Hindlimb muscle (tissue), 1 donor: ENCODE measurements at places on chromosomes 1 and 21.

DNA sequence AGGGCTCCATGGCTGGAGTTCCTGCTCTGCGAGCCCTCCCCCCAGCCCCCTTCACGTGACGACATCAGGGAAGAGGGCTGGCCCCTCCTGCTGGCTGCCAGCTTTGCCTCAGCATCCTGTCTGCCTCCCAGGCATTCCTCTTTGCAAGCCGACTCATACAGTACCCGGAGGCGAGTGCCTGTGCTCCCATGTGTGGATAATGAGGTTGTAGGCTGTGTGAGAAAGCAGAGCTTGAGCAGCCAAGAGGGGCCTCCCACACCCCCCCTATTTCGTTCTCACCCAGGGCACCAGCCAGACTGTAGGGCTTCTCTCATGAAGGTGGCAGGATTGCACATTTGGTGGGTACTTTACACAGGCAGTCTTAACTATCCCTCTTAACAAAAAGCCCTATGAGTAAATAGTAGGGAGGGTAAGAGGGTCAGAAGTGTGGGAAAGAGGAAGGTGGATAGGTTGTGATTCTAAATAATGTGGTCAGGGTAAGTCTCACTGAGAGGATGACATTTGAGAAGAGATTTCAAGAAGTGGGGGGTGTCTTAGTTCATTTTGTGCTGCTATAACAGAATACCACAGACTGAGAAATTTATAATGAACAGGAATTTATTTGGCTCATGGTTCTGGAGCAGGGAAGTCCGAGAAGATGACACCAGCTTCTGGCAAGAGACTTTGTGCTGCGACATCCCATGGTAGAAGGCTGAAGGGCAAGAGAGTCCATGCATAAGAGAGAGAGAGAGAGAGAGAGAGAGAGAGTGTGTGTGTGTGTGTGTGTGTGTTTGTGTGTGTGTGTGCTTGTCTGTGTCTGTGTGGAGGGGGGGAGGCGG lies 113.5 kb downstream of the OMA1 start:
- no peak for DNase-seq

- no peak for DNase-seq
Measured at GRCh38 chr1:229030630-229031029, 240.3 kb upstream of the RAB4A start.

DNA sequence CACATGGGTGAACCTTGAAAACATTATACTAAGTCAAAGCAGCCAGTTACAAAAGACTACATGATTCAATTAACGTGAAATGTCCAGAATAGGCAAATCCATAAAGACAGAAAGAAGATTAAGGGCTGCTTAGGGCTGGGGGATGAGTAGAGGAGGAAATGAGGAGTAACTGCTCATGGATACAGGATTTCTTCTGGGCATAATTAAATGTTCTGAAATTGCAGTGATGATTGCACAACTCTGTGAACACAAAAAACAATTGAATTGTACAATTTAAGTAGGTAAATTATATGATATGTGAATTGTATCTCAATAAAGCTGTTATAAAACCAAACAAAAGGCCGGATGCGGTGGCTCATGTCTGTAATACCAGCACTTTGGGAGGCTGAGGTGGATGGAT lies 52.2 kb downstream of the RERE start:
- no peak for DNase-seq

DNA sequence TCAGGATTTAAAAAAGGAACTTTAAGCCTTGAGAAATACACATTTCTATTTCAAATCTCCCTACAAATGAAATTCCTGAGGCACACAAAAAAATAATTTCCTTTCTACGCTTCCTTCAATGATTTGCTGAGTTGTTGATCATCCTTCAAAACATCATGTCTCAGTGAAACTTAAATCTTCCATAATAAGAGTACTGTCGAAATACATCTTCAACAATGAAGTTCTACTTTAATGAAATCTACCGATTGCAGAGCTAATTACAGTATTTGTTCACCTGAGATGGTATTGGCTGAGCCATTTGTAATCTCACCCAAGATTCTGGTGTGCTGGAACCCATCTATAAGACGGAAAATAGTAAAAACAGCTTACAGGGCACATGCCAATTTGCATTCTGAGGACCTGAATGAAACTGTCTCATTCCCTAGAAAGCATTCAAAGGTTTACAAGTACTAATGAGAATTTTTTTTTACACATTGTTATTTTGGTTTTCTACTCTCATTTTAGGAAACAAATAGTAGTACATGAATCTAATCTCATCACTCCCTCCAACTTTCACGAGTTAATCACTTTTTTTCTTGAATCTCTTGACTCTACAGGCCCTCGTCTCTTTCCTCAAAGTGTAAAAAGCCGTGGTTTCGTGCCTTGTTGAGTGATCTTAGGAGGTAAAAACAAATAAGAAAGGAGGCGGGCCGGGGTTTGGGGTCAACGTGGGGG lies 1.1 kb downstream of the CHML start:
- DNase-seq, result no peak

DNA sequence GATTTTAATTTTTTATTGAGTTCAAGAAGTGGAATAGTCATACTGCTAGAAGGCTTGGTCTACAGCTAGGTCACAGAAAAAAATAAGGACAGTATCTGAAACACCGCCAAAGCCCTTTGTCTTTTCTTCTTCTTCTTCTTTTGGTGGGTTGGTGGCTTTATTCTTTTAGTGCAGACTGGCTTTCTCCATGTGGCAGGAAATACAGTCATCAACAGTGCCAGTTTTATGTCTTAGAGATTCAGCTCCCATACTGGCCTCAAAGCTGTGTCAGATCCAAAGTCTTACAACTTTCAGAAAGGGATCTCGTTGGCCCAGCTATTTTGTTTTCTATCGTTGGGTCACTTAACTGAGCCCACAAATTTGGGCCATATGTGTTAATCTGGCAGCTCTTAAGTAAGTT lies 58.2 kb downstream of the FNBP1L start:
- DNase-seq, result no peak

- no peak for DNase-seq
Measured at GRCh38 chr1:53580009-53580400, 120.8 kb downstream of the DMRTB1 start.

DNA sequence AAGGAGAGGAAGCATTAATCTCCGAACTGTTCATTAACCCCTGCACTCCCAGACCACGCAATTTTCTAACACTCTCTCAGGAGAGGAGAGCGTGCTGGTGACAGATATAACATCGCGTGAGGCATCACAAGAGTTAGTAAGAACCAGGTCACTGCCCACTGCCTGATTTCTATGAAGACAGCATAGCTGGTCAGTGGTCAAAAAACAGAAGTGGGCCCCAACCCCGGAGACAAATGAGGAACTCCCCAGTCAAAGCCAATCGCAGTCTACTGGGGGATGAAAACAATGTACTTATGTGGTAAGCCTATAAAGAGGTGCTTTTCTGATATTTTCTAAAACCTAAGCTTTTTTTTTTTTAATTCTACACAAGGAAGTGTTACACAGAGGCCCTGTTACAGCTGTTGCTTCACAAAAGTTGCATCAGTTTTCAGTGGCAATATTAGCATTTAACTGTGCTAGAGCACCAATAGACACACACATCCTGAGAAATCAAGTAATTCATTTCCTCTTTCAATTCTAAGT lies 231.8 kb upstream of the IRF2BP2 start:
- DNase-seq, result no peak

DNA sequence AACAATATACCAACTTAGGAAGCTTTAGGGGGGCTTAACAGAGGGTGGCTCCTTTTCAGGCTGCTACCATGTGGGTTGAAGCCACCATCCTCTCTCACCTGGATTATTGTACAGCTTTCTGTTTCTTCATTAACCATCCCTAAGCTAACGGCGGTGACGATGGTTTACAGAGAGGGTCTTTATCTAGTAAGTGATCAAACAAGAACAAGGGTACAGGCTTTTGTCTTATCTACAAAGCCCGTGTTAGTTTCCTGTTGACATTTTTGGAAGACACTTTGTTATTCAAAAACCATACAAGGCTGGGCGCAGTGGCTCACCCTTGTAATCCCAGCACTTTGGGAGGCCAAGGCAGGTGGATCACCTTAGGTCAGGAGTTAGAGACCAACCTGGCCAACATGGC lies 20.4 kb downstream of the SLC25A33 start:
- DNase-seq, result no peak

- DNase-seq, result peak; percentile 55
Measured at GRCh38 chr1:153678519-153679336, at the start of gene NPR1. Gene NPR1 (plus strand): TSS chr1:153678688. CDS start chr1:153679109, 421 bp downstream.

DNA sequence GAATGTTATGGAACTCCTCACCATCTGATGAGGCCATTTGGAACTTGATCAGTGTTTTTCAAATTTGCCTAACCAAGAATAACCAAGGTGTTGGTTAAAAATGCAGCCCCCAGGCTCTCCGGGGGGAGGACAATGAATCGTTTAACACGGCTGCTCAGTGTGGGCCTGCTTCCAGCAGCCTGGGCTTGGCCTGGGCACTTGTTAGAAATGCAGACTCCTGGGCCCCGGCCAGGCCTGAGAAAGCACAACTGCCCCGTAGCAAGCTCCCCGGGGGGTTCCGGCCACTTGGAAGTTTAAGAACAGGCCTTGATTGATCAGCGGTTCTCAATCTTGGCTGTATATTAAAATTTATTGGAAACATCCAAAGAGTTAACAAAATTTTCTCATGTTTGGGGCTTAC lies 22.8 kb upstream of the C2CD2 start:
- no peak for DNase-seq

DNA sequence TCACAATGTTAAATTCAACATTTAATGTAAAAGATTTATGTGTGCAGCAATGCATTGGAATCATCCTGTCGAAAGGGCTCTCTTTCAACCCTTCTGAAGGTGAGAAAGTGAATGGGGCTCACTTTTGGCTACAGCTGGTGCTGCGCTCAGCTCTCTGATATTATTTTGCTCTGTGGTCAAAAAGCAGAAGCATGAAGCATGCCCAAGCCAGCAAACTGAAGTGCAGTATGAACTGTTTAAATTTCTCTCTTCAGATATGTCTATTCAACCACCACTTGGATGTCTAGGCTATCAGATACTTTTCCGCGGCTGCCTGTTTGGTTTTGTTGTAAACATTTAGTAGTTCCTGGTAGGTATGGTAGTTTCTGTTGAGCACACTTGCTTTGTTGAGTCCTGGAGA lies 216.9 kb upstream of the TMPRSS15 start:
- no peak for DNase-seq

- DNase-seq, result no peak
Measured at GRCh38 chr21:38986806-38987632, 181.3 kb downstream of the ETS2 start.

DNA sequence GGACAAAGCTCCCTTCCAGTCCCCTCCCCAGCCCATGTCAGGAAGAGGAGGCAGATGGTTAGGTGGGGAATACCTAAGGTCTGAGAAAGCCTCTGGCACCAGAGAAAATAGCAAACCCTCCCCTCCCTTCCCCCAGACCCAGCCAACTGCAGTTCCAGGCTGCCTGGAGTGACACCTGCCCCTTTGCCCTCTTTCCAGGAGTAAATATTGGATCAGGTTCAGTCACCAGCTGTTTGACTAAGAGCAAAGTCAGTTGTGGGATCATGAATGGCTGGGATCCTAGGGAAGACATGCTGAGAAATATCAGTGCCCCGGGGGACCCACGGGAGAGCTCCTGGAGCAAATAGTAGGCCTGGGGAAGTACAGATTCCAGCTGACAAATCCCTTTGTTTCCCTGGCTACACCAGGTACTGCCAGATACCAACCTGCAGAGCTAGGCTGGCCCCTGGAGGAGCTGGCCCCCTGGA lies 12.2 kb upstream of the CDK18 start:
- DNase-seq, result no peak

DNA sequence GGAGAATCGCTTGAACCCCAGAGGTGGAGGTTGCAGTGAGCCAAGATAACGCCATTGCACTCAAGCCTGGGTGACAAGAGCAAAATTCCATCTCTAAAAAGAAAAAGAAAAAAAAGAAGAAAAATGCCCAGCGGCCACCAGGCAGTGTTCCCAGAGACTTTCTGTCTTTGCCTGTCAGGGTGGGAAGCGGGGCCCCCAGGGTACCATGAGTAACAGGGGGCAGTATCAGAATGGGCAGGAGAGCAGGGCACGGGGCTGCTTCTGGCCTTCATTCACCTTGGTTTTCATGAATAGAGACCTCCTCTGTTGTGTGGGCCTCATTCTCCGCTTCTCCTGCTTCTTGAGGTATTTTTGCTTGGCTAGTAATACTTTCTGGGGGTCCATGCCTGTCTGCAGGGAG lies 20.4 kb downstream of the SLC26A9 start:
- no peak for DNase-seq

DNA sequence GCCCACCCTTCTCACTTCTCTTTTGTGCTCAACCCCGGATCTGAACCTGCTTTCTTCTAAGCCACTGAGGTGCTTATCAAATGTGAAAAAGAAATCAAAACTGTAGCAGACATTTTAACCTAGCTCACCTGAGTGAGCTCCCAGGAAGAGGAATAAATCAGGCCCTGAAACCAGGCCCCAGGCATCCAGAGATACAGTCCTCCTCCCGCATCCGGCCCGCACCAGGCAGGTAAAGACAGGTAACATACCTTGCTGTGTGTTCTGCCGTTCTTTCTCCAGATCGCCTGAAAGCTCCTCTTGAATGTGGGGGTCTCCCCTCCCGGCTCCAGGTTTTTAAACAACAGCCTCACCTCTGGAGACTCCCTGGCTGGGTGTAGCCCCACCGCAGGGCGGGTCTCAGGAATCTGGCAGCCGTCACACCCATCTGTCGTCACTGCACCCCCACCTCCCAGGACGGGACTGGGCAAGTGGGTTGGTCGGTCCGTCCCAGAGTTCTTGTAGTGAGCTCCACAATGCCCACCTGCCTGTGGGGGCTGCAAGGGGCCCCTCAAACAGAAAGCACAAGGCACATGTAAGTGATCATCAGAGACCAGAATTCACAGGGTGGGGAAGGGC lies at the start of gene LAMB3:
TSS of gene LAMB3 (minus strand) at position 305 of the 615 bp plus-strand sequence. CDS start 1,481 bp downstream, outside the sequence.
- no peak for DNase-seq

GRCh38 chr1:32538887-32539583 lies at the start of gene ZBTB8A:
Gene ZBTB8A (plus strand): TSS chr1:32539427. CDS start chr1:32592932, 53,505 bp downstream.
- DNase-seq, result peak; percentile 66

DNA sequence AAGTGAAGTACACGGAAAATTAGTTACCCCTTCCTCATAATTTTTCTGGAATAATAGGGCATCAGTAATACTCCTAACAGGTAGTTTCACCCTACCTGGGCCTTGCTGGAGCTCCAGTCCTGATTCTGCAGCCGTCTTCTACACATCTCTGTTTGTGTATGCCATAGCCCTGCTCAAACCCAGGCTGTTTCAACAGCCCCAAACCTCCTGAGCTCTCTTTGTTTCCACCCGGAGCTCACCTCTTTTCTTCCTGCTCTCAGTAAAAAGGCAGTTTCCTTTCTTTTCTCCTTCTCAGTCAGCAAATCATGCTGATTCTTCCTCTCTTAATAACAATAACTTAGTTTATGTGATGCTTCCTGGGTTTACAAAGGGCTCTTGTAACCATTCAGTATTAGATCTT lies 355.1 kb upstream of the RUNX1 start:
- DNase-seq, result no peak

GRCh38 chr1:65341381-65341780 lies 32.0 kb downstream of the DNAJC6 start:
- DNase-seq, result no peak

- DNase-seq, result no peak
Measured at GRCh38 chr1:91712981-91713841, 172.7 kb downstream of the TGFBR3 start.

- no peak for DNase-seq
Measured at GRCh38 chr1:184598403-184599193, 156.1 kb downstream of the EDEM3 start.
